Gastrocnemius medialis (tissue), 4 donors: ENCODE measurements at places on chromosomes 5 and 9. TPM values are rescaled to one million over a fixed set of nuclear protein-coding genes. Genes with fewer than 3 reads are reported as not detected.
A peak's percentile ranks its signal among the peaks of the same experiment; 100 is the strongest.

Gene PCDHGA3
- total RNA-seq = 1.5 TPM

Gene NINJ1
- total RNA-seq = 28.5 TPM

Gene PRLR
- 0.10 TPM for total RNA-seq

Gene CER1
- not detected for total RNA-seq

- H3K4me1 ChIP-seq = peaks cover 8% of the 10 kb centered on the region
- peak overlapping the region; percentile 14 for H3K27ac ChIP-seq
- H3K27me3 ChIP-seq = no peaks in the 10 kb centered on the region
These were observed 219.0 kb downstream of the ZNF608 start for GRCh38 chr5:124527220-124527991.

GRCh38 chr5:109407913-109408312 is 1.9 kb downstream of the PJA2 start:
- DNase-seq = no peak
- peaks cover 38% of the 10 kb centered on the region for H3K4me1 ChIP-seq
- peak overlapping the region; percentile 99 for H3K27ac ChIP-seq
- no peaks in the 10 kb centered on the region for H3K36me3 ChIP-seq

GRCh38 chr5:109692852-109693251 is 3.1 kb downstream of the MAN2A1 start:
- no peaks in the 10 kb centered on the region for H3K36me3 ChIP-seq
- H3K27me3 ChIP-seq = no peaks in the 10 kb centered on the region
- peak overlapping the region; percentile 99 for H3K27ac ChIP-seq
- peak; percentile 54 for DNase-seq
- peaks cover 55% of the 10 kb centered on the region for H3K4me1 ChIP-seq
